ENCODE measurements at places on chromosomes 3 and 15. TPM values are rescaled to one million over a fixed set of nuclear protein-coding genes. Genes with fewer than 3 reads are reported as not detected.

The PP2D1 gene
- not detected for total RNA-seq

The GNAT1 gene
- under 0.01 TPM for total RNA-seq

The DNAJC19 gene
- total RNA-seq, result 30.3 TPM

The PCSK6 gene
- total RNA-seq, result 42.7 TPM

The CCR1 gene
- total RNA-seq, result not detected

The PRR20G gene
- total RNA-seq, result not detected

The CRYGS gene
- total RNA-seq, result 0.89 TPM

The FGF12 gene
- total RNA-seq, result 1.0 TPM

The ENTPD3 gene
- total RNA-seq, result not detected

The NUP210 gene
- 2.3 TPM for total RNA-seq

The LARP6 gene
- total RNA-seq, result 9.1 TPM

The ROBO2 gene
- total RNA-seq, result not detected

The SCN11A gene
- 0.13 TPM for total RNA-seq

The ECE2 gene
- total RNA-seq, result not detected

The CCRL2 gene
- total RNA-seq, result 1.3 TPM

The SPTSSB gene
- total RNA-seq, result not detected

The KCTD6 gene
- total RNA-seq, result 6.7 TPM

The ERICH6 gene
- total RNA-seq, result under 0.01 TPM

The TRIM42 gene
- total RNA-seq, result not detected

The XCR1 gene
- not detected for total RNA-seq

Measured in dermis microvascular lymphatic vessel endothelial cell (primary cell).